Nephron progenitor cell (in vitro differentiated cells): ENCODE measurements at places on chromosomes 12 and 14.

DNA sequence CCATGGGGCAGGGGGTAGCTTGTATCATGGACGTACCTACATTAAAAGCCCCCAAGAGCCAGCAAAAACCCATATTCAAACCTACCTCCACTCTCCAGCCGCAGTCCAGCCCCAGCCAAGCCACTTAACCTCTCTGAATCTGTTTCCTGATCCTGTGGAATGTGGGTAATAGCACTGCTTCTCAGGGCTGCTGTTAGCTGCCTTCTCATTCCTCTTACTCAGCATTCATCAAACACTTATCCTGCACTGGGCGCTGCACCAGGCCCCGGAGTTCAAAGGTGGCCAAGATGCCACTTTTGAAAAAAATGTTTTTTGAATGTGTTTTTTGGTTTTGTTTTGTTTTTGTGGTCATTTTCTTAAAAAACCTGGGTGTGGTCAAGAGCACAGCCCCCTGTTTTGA lies 237.4 kb downstream of the CHST11 start:
- no peak for DNase-seq

GRCh38 chr14:105204206-105204930 lies 23.3 kb upstream of the NUDT14 start:
- no peak for DNase-seq

DNA sequence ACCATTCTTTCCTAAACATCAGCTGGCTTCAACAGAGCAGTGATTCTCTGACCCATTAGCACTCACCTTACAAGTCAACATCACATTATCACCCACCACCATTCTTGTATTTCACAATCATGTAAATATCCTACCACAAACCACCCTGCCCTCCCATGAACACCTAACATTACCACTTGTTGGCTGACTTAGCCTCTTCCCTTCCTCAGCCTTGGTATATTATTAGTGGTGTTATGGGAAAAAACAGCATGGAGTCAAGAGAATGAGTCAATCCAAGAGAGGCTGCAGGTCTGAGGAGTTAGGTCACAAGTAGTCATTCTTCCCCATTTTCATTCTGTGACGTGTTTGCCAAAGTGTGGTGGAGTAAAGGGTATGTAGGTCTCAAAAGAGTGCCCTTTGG lies 22.3 kb upstream of the MGP start:
- no peak for DNase-seq

DNA sequence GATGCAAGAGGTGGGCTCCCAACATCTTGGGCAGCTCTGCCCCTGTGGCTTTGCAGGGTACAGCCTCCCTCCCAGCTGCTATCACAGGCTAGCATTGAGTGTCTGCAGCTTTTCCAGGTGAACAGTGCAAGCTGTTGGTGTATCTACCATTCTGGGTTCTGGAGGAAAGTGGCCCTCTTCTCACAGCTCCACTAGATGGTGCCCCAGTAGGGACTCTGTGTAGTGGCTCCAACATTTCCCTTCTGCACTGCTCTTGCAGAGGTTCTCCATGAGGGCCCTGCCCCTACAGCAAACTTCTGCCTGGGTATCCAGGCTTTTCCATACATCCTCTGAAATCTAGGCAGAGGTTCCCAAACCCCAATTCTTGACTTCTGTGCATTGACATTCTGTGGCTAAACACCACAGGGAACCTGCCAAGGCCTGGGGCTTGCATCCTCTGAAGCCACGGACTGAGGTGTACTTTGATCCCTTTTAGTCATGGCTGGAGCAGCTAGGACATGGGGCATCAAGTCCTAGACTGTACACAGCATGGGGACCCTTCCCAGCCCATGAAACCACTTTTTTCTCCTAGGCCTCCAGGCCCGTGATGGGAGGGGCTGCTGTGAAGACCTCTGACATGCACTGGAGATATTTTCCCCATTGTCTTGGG lies 24.0 kb upstream of the SLC38A1 start:
- no peak for DNase-seq

- DNase-seq: peak; percentile 79
Observed at GRCh38 chr12:57726884-57727757, 11.4 kb downstream of the AGAP2 start.

DNA sequence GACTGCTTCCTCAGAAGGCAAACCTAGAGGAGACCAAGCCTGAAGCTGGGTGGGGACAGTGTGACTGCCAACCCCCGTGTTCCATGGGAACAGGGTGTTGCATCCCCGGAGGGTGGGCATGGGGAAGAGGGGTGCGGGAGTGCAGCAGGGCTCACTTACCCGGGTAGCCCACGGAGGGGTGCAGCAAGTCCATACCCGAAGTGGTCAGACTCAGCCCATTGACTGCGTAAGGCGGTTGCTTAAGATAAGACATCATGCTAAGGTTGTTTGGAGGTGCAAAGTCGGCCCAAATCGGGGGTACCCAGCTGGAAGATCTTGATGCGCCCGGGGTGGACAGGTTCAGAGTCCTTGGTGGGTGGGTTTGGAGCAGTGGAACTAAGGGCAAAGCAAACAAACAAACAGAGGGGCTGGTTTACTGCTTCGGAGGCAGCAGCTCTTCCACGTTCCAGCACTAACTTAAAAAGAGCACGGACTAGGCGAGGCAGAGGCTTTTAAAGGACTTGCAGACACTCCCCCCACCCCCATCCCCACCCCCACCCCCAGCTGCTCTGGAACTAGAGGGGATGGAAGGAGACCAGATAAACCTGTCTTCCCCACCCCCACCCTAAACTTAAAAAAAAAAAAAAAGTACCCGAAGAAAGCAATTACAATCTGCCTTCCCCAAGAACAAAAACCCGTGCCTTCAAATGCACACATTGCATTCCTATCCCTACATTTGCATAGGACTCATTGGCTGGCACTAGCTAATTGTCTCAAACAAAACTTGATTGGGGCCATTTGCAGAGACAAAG lies 4.9 kb downstream of the OTX2 start:
- no peak for DNase-seq

- DNase-seq: no peak
Observed at GRCh38 chr14:67232066-67232465, 9.2 kb upstream of the PALS1 start.
